Osteoblast (primary cell): ENCODE measurements at places on chromosomes 3 and 15. TPM values are rescaled to one million over a fixed set of nuclear protein-coding genes. Genes with fewer than 3 reads are reported as not detected.

Gene SCAANT1
- total RNA-seq = not detected in 2 replicates

Gene SLC12A8
- total RNA-seq = 33.0 and 36.2 TPM in 2 replicates

Gene SLC35G2
- total RNA-seq = 8.0 and 9.7 TPM in 2 replicates

Gene EAF1
- total RNA-seq = 22.7 and 29.0 TPM in 2 replicates

Gene SEMA6D
- total RNA-seq = 8.0 and 16.2 TPM in 2 replicates

Gene DISP2
- total RNA-seq = 0.29 and 0.36 TPM in 2 replicates

Gene NRROS
- total RNA-seq = 0.72 and 1.2 TPM in 2 replicates

Gene AHSG
- not detected in 2 replicates for total RNA-seq

Gene SNTN
- total RNA-seq = not detected in 2 replicates

Gene GPR171
- total RNA-seq = not detected in 2 replicates

Gene FANCI
- 11.8 and 59.4 TPM in 2 replicates for total RNA-seq

Gene ATP13A4
- total RNA-seq = 0.29 TPM in 1 of 2 replicates, not detected in the other

Gene PTH1R
- 0.29 and 0.36 TPM in 2 replicates for total RNA-seq

Gene FOXB1
- total RNA-seq = not detected in 2 replicates

Gene GRK7
- total RNA-seq = not detected in 2 replicates

Gene CISH
- 1.1 and 1.2 TPM in 2 replicates for total RNA-seq

Gene ITIH1
- total RNA-seq = not detected in 2 replicates

Gene FMN1
- total RNA-seq = 9.0 and 11.2 TPM in 2 replicates

Gene SLC6A1
- total RNA-seq = not detected in 2 replicates

Gene ANKUB1
- total RNA-seq = under 0.01 TPM in 1 of 2 replicates, not detected in the other

Gene CIDEC
- total RNA-seq = not detected in 2 replicates

Gene TCF12
- total RNA-seq = 82.2 and 86.5 TPM in 2 replicates

Gene TMEM207
- not detected in 2 replicates for total RNA-seq
